Activated CD4-positive, alpha-beta T cell treated with anti-CD3 and anti-CD28 coated beads, Interleukin-2, Interleukin-6, amounts not matched to agents 100 ng/mL and 50 ng/mL, durations not matched to agents 16 hours and 8 hours (primary cell): ENCODE measurements at places on chromosomes 2 and 18.

DNA sequence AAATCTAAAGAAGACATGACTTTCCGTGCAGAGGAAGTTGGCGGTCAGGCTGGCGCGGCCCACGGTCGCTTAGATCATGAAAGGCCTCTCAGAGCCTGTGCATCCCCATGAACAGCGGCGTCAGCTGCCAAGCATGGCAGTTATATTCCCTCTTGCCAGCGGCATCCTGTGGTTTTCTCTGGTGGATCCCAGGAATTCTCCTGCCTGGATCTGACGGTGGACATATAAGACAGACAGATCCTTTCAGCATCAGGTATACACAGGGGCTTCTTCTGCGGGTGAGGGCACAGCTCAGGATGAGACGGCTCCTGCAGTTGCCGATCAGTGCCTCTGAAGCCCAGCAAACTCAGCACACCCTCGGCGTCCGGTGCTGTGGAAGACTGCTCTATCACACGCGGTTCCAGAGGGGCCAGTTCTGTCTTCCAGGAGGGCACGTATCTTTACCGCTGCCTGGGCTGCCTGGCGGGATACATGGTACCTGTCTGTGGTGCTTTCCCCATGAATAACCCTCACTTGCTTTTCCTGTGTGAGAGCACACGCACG, 157.8 kb downstream of the LDLRAD4 start:
- DNase-seq = peak; percentile 63

DNA sequence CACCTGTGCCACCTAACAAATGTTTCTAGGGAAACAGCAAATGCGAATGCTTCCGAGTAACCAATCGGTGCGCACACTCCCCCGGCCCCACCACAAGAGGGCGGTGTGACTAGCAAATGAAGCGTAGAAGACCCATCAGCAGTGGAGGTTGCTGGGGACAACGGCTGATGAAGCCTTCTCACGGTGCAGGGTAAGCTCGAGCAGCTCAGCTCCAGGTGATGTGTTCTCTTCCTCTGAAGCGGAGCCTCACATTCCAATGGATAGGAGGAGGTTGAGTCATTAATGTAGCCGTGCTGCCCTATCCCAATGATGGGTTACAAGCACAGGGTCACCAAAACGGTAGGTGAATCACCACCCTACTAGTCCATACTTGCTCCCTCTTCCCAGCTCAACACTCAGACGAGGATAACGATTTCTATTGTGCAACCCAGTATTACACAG, 127.6 kb upstream of the TWIST2 start:
- DNase-seq = peak; percentile 61

DNA sequence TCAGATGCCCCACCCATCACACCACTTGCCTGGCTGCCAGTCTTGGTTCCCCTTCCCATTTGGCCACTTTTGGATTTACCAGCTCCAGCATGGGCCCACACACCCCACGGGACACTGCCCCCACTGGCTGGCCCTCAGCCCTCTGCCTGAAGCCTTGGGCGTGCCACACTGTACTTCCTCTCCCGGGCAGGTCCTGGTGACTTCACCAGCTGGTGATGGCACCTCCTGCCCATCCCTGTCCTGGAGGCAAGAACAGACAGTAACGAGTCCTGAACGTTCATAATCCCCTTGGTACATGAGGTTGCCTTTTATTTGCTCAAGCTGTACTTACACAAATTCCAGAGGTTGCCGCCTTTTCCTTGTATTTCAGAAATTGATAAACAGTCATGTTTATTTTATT, 81.1 kb downstream of the TMEM17 start:
- no peak for DNase-seq

- DNase-seq = no peak
These were observed 99.7 kb downstream of the SLC8A1 start for GRCh38 chr2:40352041-40352702.

- no peak for DNase-seq
These were observed 108.7 kb downstream of the RGPD3 start for GRCh38 chr2:106359512-106359911.

- DNase-seq = peak; percentile 28
These were observed 884 bp downstream of the HES6 start for GRCh38 chr2:238238766-238239542.

DNA sequence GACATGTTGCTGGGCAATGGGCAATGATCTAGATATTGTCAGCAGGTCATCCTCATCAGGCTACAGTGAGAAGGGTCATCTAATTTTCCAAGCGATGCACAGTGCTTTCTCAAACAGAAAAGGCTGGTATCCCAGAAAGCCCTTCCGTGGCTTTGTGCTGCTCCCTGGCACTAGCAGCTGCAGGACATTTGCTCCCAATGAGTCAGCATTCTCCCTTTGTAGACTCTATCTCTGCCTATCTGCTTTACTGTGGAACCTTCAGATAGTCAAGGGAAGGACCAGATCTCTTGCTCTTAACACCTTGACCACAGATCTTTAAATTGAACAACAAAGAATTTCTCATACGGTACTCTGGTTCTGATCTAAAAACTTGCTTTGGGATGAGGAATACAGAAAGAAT, 101.4 kb downstream of the CDH2 start:
- DNase-seq = no peak

DNA sequence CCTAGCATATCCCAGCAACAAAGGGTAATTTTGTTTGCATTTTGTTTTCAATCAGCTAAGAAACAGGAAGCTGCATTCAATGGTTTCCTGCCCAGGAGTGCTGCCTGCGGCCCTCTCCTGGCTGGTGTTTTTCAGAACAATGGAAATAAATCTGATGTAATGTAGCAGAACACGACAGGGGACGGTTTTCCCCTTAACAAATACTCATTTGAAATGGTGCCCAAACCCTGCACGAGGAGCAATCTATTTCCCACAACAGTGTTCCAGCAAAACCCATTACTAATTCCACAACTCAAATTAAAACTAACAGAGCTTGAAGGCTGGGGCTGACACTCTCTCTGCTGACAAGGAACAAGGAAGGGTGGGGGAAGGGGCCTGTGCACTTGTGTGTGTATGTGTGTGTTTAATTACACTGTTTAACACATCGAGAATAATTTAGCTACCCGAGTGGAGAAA, 8.7 kb downstream of the CAPN13 start:
- DNase-seq = peak; percentile 5

- DNase-seq = no peak
These were observed 12.8 kb upstream of the NCOA1 start for GRCh38 chr2:24478243-24478642.

DNA sequence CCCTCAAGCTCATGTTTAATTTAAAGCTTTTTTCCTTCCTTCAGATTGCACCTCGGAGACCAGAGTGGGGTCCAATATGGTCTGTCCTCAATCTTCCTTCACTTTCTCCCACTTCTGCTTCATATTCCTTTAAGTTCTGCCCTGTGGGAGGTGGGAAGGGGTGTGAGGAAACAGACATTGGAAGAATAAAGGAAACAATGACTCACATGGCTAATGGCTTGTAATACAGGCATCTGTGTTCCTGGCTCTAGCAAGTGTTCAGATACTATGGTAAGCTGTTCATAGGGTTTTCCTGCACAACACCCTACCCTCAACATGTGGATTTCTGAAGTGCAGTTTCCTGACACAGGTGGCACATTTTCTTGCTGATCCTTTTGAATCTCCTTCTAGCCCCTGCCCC, 209.5 kb downstream of the PIK3C3 start:
- no peak for DNase-seq

- DNase-seq = no peak
These were observed 19.2 kb upstream of the SIGLEC15 start for GRCh38 chr18:45806226-45806625.

DNA sequence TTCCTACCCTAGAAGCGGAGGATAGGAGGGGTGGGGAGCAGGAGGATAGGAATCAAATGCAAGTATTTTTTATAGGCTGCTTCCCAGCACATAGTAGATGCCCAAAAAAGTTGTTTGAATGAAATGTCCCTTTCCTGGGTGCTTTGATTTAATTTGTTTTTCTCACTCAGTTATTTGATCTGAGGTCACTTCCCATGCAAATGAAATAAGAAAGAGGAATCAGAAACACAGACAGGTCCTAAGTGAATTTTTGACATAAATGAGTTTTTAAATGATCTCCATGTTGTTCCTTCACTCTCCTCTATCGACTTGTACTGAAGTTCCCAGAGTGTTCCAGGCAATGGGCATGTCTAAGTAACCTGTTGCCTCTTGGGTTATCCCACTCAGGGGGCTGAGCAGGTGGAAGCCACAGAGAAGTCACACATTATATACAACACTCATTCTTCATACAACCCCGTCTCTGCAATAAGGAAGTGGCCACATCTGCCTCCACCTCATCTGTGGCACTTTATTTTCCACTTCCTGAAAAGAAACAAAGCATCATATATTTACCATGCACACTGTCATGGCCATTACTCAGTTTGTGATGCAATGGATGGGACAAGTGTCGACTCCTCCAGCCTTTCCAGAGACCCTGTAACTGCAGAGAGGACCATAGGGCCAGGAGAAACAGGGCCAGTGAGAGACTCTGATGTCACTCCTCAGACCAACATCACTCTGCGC, 81.9 kb upstream of the ZNF397 start:
- DNase-seq = peak; percentile 51

DNA sequence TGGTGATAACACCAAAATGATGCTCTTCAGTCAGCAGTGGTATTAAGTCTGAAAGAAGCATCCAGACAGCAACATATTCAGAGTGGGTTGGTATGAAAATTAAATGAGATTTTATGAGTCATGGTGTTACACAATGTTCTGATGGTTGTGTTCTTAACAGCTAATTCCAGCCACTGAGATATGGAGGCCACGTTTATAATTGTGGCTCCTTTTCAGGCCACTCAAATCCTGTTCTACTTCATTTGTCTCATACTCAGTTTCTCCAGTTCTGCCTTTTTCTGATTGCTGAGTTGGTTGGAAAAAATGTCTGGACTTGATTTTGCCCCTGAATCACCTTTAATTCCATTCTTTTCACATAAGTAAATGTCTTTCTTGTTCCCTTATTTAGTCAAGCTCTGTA, 162.7 kb upstream of the COL3A1 start:
- DNase-seq = no peak
